Stimulated activated CD8-positive, alpha-beta memory T cell treated with anti-CD3 and anti-CD28 coated beads, Interleukin-4, amount 100 ng/mL, for 4 hours (primary cell): ENCODE measurements at places on chromosomes 4 and X.

GRCh38 chr4:182447767-182448280 is 204.6 kb downstream of the TENM3 start:
- DNase-seq: no peak

DNA sequence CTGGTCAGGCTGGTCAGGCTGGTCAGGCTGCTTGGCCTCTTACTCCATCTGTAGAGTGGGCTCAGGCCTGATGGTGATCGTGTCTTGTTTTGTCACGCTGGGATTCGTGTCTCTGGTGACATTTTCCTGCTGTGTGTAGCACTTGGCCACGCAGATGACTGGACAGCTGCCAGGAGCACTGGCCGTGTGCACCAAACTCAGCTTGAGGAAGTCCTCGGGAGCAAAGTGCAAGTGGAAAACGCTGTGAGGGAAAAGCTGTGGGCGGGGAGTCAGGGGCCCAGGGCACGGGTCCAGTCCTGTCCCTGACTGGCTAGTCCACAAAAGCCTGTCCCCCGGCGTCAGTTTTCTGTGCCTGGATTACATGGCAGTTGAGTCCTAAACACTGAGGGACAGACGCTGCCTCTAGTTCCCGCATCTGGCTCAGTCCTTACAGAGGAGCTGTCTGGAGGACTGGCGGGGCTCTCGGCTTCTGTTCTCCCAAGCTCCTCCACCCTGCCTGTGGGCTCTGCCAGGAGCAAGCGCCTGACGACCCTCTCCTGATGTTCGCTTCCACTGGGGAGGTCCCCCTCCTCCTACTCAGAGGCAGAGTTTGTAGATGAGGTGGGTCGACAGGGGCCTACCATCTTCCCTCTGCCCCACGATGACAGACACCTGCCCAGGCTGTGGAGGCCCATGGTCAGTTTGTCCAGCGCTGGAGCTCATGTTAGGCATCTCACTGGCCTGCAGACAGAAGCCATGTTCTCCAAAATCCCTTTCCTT is 35.9 kb upstream of the GRPEL1 start:
- no peak for DNase-seq

DNA sequence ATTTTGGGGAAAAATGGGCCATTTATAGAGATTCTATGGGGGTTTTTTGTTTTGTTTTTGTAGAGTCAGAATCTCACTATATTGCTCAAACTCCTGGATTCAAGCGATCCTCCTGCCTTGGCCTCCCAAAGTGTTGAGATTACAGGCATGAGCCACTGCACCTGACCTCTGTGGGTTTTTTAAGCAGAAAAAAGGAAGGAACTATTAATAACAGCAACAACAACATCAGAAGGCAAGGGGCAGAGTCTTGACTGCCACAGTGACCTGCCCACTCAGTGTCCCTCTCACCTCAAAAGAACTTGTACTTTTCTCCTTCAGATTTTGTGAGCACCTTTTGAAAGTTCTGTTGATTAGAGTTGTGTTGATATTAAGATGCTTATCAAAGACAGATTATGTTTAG is 48.1 kb downstream of the FNIP2 start:
- DNase-seq: no peak

- DNase-seq: no peak
Observed at GRCh38 chrX:66013194-66013816, 26.6 kb downstream of the VSIG4 start.

- no peak for DNase-seq
Observed at GRCh38 chr4:3697033-3697432, 69.2 kb upstream of the ADRA2C start.

DNA sequence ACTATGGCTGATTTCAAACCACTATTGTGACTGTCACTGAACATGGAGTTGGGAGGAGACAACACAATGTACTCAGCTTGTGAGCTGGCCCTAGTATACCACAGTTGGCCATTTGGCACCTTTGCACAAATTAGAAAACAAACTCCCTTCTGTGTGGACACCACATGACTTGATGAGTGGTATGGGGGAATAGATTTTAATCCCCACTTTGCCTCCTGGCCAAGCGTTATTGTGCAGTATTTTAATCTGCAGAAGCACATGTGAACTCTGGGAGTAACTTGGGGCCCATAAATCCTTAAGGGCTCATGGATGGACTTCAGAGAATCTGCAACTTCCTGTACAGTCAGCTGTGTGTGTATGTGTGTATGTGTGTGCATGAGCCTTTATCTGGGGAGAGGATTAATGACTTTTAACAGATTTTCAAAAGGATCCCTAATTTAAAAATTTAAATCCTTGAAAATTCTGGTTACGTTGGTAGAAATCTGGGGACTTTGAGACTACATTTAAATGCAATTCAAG is 105.0 kb upstream of the PAQR3 start:
- no peak for DNase-seq

GRCh38 chr4:177671845-177672244 is 229.6 kb upstream of the AGA start:
- no peak for DNase-seq

GRCh38 chr4:186298031-186298647 is 32.1 kb downstream of the F11 start:
- DNase-seq: no peak

- DNase-seq: no peak
Observed at GRCh38 chrX:9341291-9342201, 123.3 kb upstream of the TBL1X start.

- no peak for DNase-seq
Observed at GRCh38 chr4:24799544-24800324, 4.4 kb downstream of the SOD3 start.

DNA sequence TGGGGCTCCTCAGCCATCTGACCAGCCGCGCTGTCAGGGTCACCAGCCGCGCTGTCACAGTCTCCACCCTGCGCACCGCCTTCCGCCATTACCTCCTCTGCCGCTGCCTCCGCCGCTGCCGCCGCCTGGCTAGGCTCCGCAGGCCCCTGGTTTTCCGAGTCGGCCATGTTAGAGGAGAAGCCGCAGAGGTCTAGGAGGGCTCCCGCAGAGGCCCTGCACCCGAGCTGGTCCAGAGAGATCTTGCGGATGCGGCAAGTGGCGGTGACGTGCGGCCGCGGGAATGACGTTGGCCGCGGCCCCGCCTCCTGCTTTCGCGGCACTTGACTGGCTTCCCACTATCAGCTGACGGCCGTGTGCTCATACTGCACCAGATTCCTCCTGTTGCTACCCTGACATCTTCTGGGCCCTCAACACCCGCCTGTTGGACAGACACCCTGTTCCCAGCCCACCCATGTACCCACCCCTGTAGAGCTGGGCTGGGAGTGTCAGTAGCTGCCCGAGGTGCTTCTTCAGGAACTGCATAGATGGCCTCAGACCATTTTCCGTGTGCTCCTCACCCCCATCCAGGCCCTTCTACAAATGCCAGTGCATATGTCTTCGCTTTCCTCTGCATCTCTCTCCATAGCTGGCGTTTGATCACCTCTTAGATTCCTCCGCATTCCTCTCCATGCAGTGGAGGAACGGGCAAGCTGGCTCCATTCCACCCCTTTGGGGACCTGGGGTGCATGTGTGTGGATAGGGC is at the start of gene NAP1L5:
NAP1L5 (minus strand) TSS at position 242 of the 742 bp plus-strand sequence; CDS start at position 167, 75 bp downstream.
- no peak for DNase-seq

DNA sequence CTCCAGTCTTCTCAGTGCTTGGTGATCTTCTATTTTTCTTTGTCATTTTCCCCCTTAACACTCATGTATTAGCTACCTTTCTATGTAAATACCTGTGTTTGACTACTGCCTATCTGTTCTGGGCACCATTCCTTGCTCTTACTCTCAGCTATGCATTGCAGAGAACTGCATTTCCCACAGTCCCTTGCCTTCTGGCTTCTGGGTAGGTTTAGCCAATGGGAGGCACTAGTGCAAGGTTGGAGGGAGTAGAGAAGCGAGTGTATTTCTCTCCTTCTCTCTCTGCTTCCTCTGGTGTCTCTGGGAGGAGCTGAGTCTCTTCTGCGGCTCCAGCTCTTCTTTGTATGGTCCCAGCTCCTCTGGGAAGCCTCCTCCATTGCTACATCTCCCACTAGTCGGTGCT is 50.5 kb downstream of the CWH43 start:
- no peak for DNase-seq

DNA sequence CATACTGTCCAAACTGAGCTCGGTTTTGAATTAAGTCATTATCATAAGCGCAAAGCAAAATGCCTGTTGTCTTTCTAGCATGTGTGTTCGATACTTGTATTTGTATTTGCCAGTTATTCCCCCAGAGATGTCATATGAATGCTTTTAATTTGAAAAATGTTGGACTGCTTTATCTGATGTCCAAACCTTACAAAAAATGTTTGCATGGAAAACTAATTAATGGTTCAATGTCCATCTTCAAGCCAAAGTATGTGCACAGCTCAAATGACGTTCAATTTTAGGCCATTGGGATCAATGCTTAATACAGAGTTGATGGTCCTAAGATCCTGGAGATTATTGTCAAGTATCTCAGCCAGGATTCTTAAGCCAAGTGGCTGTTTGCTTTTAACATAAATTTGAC is 17.2 kb upstream of the HPGDS start:
- DNase-seq: no peak

DNA sequence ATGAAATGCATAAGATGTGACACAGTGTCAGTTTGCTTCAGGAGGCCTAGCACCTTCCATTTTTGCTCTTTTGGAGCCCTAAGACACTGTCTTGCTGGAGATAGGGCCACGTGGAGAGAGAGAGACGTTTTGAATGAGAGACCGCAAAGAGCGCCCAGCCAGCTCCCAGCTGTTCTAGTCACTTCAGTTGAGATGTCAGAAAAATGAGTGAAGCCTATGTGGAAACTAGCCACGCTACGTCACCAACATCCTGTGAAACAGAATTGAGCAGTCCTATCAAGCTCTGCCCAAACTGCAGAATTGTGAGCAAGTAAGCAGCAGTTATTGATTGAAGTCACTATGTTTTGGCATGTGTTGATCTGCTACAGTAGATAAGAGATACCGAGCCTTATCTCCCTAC is 13.1 kb downstream of the GPR82 start:
- DNase-seq: peak; percentile 4

GRCh38 chr4:110770353-110770752 is 147.5 kb upstream of the PITX2 start:
- DNase-seq: no peak

DNA sequence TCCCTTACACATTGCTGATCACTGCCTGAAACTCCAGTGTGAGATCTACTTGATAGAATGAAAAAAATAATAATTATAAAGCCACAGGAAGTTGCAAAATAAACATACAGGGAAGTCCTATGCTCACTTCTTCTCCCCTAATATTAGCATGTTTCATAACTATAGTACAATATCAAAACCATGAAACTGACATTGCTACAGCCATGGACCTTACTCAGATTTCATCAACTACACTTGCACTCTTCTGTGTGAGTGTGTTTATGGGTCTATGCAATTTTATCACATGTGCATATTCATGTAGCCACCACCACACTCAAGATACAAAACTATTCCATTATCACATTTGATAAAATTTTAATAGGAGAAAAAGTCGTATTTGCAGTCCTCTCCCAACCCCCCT is 57.3 kb downstream of the SPINK2 start:
- no peak for DNase-seq

DNA sequence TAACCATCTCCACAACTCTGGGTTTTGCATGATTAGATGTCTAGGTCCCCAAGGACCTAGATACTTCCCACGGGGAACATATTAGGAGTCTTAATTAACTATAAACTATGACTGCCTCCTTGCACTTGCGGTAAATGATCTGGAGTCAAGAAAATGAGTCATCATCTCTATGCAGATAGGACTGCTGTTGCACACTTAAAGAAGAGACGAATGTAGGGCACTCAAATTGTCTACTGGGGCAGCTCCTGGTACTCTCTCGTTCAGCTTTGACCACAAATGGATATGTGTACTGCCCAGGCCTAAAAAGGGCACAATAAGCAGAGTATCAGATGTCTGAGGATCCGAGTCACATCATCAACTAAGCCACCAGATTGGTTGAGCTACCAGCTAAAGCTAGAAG is 1783.4 kb upstream of the AGA start:
- DNase-seq: no peak

GRCh38 chrX:78964598-78964997 is 19.4 kb downstream of the P2RY10 start:
- no peak for DNase-seq

DNA sequence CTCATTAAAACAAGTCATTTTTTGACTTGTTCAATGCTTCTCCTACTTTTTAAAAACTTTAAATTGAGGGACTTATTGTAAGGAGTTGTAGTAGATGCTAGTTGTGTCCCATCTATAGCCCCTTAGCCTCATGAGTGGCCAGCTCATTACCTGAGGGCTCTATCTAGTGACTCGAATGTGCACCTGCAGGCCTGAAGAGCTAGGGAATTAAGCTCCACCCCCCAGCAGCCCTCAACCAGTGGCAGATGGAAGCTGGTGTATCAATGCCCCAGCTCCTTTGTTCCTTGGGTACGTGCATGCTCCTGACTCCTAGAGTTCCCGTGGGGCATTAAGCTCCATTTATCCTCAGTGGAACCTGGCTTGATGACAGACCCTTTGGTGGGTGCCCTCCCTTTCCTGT is 146.7 kb upstream of the FAM9B start:
- no peak for DNase-seq

- no peak for DNase-seq
Observed at GRCh38 chr4:121138039-121138825, 25.9 kb downstream of the TNIP3 start.

- no peak for DNase-seq
Observed at GRCh38 chr4:10530137-10530786, 73.0 kb upstream of the ZNF518B start.

- no peak for DNase-seq
Observed at GRCh38 chr4:39504538-39504937, 22.7 kb downstream of the UGDH start.

- no peak for DNase-seq
Observed at GRCh38 chrX:23978491-23978890, 48.5 kb downstream of the KLHL15 start.

DNA sequence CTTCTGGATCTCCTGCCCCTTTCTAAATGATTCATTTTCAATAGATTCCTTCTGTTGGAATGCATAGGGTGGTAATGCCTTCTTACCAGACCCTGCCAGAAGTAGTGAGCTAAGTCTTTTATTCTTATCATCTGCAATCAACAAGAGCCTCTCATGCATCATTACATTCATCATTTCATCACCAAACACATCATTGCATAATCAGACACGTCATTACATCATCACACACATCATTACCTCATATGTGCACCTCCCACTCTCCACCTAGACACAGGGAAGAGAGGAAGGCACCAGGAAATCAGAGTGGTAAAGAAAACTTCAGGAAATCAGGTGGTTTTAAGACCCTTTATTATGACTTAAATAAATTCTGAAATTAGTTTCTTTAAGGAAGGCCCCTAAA is 45.0 kb downstream of the VCX2 start:
- no peak for DNase-seq

GRCh38 chr4:153571006-153571545 is 104.9 kb downstream of the TMEM131L start:
- no peak for DNase-seq

GRCh38 chrX:110759785-110760184 is 35.8 kb downstream of the CHRDL1 start:
- DNase-seq: no peak

- DNase-seq: no peak
Observed at GRCh38 chrX:51837451-51837850, 56.0 kb upstream of the MAGED1 start.

GRCh38 chr4:56804551-56804950 is 16.9 kb downstream of the SPINK2 start:
- no peak for DNase-seq

- DNase-seq: no peak
Observed at GRCh38 chrX:150324919-150325318, 38.2 kb upstream of the MAMLD1 start.
